ENCODE measurements at places on chromosomes 2 and 18.

DNA sequence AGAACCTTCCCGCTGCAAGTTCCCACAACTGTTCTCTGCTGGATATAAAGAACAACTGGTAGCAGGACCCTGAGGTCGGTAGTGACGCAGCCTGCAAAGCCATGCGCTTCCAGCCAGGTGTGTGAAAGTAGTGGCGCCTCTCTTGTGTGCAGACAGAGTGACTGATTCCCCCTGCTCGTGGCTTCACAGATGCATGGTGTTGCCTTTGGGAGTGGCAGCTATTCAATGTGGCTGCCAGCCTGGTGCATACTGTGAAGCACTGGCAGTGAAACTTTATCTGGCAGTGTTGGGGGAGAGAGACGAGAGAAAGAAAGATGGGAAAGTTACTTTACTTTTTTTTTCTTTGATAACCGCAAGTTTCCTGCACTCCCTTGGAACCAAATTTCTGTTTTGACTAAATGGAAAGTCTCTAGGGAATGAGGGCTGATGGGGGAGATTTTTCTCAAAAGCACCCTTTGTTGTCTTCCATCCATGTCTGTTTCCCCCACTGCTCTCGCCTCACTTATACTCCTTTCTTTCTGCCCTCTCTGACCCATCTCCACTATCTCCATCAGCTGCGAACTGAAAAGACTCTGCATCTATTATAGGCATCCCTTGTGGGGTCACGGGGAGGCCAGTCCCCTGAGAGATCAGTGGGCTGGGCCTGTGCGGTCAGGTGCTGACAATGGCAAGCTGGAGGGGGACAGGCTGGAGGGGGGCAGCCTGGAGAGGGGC lies 90.0 kb upstream of the TNP1 start:
- DNase-seq: no peak

- no peak for DNase-seq
Observed at GRCh38 chr2:240998706-240998994, 232 bp downstream of the SNED1 start.

GRCh38 chr2:120314690-120315366 lies 31.1 kb upstream of the INHBB start:
- no peak for DNase-seq

DNA sequence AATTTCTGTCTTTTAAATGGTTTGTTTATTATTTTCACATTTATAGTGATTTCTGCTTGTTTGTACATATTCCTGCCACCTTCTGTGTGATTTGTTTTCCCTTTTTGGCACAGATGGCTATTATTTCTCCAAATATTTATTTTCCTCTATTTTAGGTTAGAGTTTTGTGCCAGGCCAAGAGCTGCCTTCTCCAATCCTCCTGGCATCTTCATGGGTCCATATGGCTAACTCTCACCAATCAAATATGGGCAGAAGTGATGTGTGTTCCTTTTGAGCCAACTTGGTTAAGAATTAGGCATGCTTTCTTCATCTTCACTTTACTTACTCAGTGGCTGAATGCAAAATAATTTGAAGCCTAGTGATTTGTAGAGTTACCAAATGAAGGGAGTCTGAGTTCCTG lies 697.1 kb upstream of the CELF4 start:
- DNase-seq: no peak

DNA sequence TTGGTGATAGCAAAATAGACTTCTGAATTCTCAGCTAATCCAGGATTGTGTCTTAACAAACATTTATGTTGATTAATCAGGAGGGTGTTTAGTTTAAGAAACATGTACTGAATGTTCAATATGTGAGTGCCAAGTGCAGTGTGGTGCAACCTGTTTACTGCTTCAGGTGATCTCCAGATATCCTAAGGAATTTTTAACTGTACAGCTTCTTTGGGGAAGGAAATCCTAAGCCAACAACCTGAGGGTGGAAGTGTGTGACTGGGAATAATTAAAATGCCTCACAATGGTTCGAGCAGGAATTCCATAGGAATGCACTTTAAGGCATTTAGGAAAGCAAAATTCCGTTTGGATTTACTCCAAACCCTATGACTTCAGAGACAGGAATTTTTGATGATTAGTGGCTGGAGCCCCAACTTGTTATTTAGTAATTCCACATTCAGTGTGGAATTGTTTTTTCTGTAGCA lies 16.4 kb downstream of the CRIM1 start:
- DNase-seq: no peak

GRCh38 chr18:13278062-13278630 lies 59.6 kb downstream of the LDLRAD4 start:
- DNase-seq: no peak

GRCh38 chr2:164803776-164804466 lies 37.7 kb downstream of the COBLL1 start:
- DNase-seq: no peak
